ENCODE measurements at places on chromosomes 6 and 20.

- no peak for DNase-seq
Observed at GRCh38 chr6:143490775-143491174, 20.7 kb downstream of the FUCA2 start.

GRCh38 chr6:96013531-96013930 lies 2.2 kb upstream of the FUT9 start:
- no peak for DNase-seq

GRCh38 chr6:94095961-94096360 lies 676.6 kb upstream of the EPHA7 start:
- no peak for DNase-seq

- DNase-seq, result no peak
Observed at GRCh38 chr6:7566617-7567173, 23.3 kb upstream of the SNRNP48 start.

DNA sequence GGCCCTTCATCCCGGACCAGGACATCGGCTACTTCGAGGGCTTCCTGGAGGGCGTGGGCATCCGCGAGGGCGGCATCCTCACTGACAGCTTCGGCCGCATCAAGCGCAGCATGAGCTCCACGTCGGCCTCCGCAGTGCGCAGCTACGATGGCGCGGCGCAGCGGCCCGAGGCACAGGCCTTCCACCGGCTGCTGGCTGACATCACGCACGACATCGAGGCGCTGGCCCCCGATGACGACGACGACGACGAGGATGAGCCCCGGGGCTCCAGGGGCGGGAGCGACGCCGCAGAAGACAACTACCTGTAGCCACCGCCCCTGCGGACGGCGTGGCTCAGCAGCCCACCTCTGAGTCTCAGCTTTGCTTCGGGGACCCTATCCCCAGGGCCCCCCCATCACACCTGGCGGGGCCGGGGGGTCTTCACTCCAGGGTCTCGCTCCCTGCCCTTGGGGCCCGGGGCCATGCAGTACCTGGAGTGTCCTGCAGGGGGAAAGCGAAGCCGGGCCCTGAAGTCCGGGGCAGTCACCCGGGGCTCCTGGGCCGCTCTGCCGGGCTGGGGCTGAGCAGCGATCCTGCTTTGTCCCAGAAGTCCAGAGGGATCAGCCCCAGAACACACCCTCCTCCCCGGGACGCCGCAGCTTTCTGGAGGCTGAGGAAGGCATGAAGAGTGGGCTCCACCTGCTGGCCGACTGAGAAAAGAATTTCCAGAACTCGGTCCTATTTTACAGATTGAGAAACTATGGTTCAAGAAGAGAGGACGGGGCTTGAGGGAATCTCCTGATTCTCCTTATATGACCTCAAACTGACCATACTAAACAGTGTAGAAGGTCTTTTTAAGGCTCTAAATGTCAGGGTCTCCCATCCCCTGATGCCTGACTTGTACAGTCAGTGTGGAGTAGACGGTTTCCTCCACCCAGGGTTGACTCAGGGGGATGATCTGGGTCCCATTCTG lies 20.8 kb upstream of the HCK start:
- DNase-seq, result peak; percentile 92

GRCh38 chr20:3316136-3316535 lies 77.1 kb upstream of the SLC4A11 start:
- no peak for DNase-seq

- peak; percentile 53 for DNase-seq
Observed at GRCh38 chr6:56541030-56541600, 101.6 kb downstream of the DST start.

DNA sequence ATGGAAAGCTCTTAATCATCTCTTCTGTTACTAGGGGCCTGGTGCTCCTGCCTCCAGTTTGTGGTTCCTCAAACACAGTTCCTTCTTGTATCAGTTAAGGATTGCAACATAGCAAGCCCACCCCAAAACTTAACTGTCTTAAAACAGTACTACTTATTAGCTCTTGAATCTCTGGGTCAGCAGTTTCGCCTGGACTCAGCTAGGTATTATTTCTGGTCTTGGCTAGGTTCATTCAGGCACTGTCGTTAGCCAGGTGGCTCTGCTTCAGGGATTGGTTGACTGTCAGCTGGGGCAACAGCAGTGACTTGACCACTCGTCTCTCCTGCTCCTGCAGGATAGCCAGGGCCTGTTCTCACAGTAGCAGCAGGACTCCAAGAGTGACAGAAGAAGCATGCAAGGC lies 30.0 kb upstream of the RALY start:
- DNase-seq, result no peak

DNA sequence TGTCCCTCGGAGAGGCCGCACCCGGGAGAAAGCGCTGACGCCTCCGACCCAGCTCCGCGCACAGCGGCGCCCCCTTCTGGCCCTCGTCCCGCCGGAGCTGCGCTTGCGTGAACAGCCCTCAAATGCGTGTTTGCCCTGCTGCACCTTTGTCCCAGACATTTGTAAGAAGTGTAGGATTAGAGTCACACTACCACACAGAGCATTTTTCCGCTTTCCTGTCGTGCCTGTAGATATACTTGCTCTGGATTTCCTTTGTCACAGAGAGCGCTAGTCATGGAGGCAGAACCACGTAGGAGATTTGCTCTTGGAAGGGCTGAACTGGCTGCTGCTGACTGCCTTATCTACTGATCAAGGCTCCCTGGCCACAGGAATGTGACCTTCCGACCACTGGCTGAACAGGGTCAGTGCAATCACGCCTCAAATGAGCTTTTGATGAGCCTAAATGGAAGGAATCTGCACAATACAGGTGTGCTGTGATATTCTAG lies 62.3 kb downstream of the PAX1 start:
- no peak for DNase-seq

- DNase-seq, result peak; percentile 49
Observed at GRCh38 chr6:135586844-135587243, 89.3 kb upstream of the AHI1 start.

GRCh38 chr6:130365166-130366106 lies at the start of gene TMEM200A:
TMEM200A (plus strand) TSS chr6:130366017; CDS start chr6:130440423, 74,406 bp downstream.
- DNase-seq, result peak; percentile 76

DNA sequence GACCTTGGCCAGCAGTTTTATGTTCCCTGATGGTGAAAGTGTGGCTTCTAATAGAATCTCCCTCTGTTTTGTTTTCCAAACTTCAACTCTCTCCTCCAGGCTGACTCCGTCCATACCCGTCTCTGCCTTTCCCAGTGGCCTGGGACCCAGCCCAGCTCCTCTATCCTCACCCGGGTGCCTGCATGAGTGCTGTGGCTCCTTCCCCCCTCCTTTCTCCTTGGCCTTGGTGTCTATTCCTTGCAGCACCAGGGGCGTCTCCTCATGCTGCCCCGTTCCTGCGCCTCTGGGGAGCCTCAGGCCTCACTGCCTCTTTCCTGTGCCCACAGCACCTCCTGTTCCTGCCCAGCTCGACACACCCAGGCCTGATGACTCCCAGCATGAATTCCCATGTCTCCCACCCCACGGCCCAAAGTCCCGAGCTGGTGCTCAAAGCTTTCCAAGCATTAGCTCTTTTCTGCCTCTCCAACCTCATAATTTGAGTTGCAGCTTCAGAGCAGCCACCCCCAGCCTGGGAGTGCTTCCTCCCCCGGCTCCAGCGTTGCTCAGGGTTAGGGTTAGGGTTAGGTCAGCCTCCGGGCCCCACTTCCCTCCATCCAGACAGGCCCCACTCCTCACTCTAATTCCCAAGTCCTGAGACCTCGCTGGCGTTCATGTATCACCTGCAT lies 56.3 kb upstream of the AFDN start:
- no peak for DNase-seq

DNA sequence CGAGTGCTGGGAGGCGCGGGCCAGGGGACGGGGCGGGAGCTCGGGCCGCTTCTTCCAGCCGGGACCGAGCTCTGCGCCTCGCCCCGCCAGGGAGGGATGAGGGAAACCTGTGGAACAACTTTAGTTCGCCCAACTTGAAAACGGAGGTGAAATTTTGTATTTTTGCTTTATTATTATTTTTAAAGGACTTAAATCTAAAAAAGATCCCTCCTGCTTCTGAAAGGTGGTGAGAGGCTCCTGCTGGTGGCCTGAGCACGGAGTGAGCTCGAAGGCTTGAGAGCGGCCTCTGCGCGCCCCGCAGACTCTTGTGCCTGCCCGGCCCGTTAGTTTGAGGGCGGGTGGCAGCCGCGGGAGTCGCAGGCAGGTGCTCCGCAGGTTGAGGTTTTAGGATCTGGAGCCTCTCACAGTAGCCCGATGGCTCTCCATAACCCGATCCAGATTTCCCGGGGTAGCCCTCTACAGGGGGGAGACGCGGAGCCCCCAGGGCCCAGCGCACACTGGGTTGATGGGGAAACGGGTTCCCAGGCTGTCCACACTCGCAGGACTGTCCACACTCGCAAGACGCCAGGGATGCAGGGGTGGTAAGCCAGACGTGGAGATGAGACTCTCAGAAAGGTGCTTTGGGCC lies 46.2 kb upstream of the SUPT3H start:
- peak; percentile 92 for DNase-seq

DNA sequence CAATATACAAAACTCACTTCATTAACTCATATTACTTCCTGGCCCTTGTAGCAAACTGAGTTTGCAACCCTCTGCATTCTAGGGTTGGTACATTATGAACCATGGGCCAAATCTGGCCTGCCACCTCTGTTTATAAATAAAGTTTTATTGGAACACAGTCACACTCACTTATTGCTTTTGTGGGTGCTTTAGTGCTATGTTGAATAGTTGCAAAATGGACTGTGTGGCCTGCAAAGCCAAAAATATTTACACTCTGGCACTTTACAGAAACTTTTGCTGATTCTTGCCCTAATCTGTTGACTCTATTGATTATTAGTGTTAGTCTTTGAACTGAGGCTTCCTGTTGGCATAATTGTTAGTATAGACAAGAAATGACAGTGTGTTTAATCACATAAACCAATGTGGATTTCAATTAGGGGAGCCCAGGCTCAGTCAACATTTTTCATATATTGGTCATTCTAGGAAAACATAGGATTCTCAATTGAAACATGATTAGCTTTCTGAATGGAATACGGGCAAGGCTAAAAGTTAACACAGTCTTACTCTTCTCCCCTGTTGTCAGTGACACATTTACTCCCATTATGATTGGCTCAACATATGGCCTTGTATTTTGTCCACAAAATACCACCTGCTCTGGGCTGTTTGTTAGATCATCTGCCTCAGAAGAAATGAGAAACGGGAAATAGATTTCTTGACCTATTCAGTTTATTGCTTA lies 241.9 kb upstream of the ZFP64 start:
- no peak for DNase-seq

DNA sequence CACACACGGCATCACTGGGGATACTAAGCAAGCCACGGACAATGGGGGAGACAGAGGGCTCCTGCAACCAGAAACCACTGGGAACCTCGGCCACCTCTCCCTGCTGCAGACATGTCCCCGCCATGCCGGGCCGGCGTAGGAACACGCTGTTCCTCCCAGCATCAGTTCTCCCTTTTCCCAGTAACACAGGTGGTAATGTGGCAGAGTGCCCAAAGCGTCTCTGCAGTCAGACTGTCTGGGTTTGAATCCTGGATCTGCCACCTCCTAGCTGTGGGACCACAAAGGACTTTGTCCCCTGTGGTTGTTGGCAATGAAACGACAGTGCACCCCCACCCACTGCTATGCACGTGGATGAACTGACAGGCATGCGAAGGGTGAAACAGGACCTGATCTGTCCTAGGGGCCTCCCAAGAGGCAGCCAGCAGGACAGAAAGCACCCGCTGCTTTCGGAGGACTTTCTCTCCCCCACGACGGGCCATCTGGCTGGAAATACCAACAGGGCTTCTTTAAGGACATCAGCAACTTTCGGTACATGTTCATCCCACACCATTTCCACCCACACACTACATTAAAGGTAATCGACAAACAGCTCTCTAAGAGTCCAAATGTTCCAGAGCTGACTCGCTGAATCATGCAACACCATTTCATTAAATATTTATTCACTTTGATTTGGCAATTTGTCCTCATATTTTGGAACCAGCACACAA lies 74.1 kb downstream of the SULF2 start:
- DNase-seq, result no peak

DNA sequence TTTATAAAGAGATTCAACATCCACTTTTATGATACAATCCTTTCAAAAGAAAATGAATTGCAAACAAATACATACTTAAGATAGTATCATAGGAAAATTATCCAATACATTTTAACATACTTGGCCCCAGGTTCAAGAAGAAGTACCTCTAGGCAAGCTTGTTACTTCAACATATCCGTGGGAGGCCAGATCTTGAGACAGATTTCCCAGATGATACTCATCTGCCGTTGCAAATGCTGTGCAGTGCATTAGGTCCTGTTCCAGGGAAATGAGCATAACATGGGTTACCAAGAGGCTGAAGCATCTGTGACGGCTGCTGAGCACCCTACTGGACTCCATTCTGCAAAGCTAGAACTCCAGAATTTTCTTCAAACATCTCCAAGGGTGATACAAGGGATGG lies 15.6 kb downstream of the RMND1 start:
- DNase-seq, result no peak

DNA sequence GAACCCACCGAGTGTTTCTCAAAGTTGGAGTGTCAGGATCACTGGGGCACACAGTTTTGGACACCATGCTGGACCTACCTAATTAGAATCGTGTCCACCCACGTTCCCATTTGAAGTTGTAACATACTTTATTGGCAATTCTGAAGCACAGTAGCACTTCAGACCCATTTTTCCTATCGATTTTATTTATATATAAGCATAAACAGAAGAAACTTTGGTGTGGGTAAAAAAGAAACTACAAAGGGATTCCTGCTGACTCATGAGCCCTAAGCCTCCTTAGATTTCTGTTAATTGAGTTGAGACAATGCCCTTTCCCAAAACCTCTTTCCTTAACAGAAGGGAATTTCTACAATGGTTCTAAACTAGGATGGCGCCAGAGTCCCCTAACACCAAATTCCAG lies 398.0 kb downstream of the CDKAL1 start:
- DNase-seq, result no peak

DNA sequence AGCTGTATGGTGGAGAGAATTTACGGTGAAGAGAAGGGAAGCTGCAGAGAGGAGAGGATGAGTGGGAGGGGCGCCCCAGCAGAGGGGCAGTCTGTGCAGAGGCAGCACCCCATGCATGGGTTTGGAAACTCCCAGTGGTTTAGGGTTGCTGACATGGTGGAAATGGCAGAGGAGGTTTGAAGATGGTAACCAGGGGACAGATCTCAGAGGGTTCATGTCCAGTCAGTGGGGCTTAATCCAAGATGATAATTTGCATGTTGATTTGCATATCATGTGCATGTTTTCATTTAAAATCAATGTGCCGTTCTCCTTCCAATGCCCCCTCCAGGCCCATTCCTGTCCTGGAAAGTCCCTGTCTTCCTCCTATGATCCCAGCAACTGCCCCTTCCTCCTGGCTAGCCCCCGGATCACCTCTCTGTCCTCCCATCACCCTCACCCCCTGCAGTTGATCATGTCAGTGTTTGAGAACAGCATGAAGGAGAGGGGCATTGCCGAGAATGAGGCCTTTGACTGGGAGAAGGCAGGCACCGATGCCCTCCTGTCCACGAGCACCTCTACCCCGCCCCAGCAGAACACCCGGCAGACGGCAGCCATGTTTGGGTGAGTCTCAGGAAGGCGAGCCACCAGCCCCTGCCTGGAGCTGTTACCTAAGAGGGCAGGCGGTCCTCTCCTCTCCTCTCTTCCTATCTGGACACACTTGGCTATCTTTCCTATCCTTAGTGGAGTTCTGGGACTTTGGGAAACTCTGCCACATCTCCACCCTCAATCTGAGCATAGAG lies 14.3 kb downstream of the TTBK1 start:
- DNase-seq, result no peak
